ENCODE measurements at places on chromosomes 6 and 20.

GRCh38 chr6:7732228-7732627 lies 6.3 kb downstream of the BMP6 start:
- DNase-seq: no peak

- DNase-seq: peak; percentile 67
Measured at GRCh38 chr20:40741507-40742106, 52.6 kb upstream of the MAFB start.

DNA sequence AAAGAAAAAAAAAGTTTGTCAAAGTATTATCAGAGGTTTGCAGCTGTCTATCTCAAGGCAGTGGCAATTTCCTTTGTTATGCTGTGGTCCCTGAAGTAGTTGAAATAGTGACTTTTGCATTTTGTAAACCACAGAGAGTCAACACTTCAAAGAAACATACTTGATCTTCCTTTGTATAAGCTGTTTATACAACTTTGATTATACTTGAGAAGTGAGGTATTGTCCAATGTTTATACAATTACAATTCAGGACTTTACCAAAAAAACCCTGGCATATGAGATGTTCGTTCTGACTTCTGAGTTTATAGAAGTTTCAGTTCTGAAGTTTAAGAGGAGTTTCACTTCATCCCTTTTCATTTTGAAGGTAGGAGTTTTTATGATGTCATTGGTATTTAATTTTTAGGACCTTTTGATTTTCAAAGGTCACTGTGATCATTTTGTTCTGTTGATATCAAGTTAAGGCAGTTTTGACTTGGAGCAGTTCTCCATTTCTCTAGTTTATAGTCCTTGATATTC lies 4.0 kb downstream of the STK4 start:
- no peak for DNase-seq

DNA sequence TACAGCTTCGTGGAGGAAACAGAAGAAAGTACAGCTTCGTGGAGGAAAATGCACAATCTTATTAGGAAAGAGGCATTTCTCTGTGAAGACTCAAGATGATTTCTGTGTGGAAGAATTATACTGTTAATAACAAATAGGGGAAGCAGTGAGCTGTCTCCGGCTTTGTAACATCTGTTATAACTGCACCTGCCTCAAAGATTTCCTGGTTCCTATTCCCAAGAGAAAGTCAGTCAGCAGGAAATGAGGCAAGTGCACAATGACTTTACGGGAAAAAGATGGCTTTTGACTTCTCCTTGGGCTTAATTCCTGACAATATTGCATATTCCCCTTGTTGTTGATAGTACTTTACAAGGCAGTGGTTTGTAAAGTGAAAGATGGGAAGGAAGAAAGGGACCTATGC lies 538.5 kb downstream of the BMP2 start:
- no peak for DNase-seq

GRCh38 chr6:52588087-52588709 lies 11.3 kb upstream of the TRAM2 start:
- no peak for DNase-seq

DNA sequence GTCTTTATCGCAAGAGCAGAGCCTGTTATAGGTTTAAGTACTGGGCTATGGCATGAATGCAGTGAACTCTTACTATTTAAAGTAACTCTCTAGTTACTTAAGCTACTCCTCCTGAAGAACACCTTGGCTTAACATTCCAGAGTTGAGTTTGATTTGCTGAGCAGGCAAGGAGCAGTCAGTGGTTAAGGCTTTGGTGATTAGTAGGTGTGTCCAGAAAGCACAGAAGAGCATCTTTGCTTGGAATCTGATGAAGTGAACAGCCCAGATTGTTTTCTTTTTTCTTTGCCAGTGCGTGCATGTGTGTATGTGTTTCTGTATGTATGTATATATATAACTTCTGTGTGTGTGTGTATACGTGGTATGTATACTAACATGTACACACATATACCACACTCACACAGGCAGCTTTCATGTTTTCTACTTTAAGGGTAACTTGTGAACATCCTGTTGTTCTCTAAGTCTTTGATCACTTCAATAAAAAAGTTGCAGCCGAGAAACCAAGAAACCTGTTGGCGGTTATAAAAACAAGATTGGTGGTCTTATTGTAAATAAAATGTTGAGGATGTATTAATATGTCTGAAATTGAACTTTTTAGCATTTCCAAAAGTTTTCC lies 56.2 kb upstream of the TULP4 start:
- DNase-seq: no peak

DNA sequence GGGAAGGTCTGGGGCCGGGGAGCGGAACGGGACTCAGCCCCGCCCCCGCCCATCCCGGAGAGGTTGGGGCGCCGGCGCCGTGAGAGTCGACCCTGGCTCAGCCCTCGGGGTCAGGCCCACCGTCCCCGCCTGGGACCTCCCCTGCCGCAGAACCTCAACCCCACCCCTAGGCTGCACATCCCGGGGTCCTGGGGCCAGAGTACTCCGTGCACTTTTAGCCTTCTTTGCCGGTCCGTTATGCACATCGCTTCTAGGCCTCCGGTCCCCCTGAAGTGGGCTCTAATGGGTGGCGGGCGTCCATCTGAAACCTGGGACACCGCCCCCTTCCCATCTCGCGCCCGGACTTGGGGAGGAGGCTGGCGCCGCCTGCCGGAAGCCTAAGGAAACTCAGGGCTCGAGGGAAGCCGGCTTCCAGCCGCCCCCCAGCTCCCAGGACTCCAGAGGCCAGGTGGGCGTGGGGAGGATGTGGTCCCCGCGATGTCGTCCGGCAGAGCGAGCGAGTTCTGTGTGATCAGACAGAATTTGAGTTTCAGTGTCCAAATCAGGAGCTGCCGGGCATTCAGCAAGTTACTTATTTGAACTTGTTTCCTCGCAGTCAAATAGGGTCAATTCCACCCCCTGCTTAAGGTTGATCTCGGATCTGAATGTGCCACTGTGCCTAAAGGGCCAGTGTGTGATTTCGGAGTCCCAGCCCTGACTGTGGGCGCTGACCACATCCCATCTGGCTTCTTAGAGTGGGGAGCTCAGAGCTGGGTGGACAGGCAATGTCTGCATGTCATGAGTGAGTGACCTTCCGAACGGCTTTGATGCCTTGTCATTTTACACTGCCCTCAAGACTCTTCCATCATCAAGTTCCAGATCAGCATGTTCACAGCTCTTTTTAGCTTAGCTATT lies 47.6 kb downstream of the CPXM1 start:
- DNase-seq: peak; percentile 44

DNA sequence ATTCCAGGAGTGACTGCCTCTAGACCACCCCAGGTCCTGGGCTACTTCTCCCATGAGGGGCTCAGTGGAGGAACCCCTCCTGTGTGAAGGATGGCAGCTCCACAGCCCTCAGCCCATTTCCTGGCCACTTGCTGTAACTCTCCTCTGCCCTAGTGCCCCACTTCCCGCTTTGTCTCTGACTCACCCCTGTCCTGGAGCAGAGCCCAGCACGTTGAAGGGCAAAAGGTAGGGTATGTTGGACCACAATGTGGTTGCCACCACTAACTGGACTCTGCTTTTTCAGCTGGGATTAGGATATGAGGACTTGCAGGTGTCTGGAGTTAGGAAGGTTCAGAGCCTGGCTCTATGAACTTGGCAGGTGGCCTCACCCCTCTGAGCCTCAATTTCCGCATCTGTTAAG lies 2.4 kb downstream of the MYBL2 start:
- DNase-seq: peak; percentile 31

DNA sequence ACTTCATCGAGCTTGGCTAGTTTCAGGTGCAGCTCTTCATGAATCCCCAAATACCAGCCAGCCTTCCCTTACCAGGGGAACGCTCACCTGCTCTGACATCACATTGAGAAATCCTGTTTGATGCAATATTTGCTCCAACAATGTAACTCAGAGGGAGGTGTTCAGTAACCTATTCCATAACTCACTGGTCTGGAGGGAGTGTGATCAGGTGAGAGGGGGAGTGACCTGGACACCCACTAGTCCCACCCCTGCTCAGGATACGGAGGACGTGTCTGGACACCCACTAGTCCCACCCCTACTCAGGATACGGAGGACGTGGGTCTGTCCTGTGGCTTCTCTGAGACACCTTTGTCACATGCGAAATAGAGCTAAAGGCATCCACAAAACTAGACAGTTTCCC lies 70.3 kb downstream of the HUS1B start:
- DNase-seq: peak; percentile 21

GRCh38 chr20:25541676-25542075 lies 43.7 kb downstream of the NINL start:
- DNase-seq: no peak

GRCh38 chr6:15730442-15730841 lies 67.6 kb upstream of the DTNBP1 start:
- no peak for DNase-seq

DNA sequence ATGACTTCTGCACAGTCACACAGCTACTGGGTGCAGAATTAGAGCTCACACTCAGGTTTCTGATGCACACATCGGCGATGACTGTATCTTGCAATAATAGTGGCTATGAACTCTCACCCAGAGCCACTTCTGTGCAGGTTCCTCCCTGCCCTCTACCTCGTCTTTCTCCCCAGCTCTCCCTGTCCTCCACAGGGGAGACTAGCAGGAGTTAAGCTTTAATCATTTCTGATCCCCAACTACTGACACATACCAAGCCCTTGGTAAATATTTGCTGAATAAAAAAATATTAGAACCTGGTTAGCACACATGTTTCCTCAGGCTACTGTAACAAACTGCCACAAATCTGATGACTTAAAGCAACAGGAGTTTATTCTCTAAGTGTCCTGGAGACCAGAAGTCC lies 222.7 kb upstream of the FOXA2 start:
- no peak for DNase-seq

- no peak for DNase-seq
Measured at GRCh38 chr6:2447931-2448330, 202.5 kb upstream of the GMDS start.

DNA sequence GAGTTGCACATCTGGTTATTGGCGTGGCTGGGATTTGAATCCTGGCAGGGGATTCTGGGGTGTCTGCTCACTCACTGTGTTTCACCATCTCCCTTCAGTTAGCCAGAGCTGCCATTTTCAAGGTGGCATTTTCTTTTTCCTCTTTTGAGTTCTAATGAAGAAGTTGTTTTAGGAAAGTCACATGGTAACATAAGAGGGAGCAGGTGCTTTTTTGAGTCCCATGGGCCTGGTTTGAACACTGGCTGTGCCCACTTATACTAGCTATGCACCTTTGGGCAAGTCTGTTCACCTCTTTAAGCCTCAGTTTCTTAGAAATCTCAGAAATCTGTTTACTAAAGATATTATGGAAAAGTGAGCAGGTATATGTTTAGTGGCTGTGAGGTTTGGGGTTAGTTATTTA lies 39.6 kb downstream of the ANKS1A start:
- DNase-seq: no peak

GRCh38 chr20:54188132-54188849 lies 14.5 kb upstream of the CYP24A1 start:
- DNase-seq: no peak

GRCh38 chr6:78909391-78909790 lies 42.0 kb downstream of the IRAK1BP1 start:
- DNase-seq: no peak

GRCh38 chr6:147942363-147942762 lies 400.3 kb upstream of the SASH1 start:
- no peak for DNase-seq

DNA sequence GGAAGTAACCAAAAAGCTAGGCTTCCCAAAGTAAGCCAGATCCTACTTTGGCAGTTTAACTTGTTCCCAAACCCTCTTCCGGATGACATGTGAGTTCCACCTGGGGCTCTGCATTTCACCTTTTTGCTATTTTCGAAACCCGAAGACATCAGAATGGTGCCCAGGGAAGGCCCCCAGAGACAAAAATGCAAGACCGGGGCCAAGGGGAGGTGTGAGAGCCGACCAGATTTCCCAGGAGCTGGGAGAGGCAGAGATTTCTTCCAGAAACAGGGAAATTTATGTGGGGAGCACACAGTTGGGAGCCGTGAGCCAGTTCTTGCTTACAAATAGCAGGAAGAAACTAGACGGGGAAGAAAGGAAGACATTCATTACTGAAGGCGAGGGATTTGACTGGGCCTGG lies 209.7 kb downstream of the ZNF217 start:
- no peak for DNase-seq

GRCh38 chr6:168272415-168273325 lies 46.9 kb downstream of the DACT2 start:
- no peak for DNase-seq

DNA sequence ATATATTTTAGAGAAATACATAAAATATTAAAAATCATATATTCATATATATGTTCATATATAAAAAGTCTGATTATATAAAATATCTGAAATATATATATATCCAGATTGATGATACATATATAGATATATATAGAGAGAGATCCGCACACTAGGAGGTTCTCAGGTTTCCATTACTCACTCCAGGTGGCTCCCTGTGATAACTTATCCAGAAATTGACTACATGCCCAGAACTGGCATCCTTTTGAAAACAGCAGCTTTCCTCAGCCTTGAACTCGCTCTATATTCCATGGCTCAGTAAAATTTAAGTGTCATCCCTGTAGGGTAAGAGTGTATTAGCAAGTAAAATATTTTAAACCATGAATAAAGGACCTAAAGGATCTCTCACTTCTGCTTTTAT lies 206.8 kb downstream of the TINAG start:
- peak; percentile 5 for DNase-seq

GRCh38 chr20:3994125-3994524 lies 21.2 kb downstream of the RNF24 start:
- no peak for DNase-seq

DNA sequence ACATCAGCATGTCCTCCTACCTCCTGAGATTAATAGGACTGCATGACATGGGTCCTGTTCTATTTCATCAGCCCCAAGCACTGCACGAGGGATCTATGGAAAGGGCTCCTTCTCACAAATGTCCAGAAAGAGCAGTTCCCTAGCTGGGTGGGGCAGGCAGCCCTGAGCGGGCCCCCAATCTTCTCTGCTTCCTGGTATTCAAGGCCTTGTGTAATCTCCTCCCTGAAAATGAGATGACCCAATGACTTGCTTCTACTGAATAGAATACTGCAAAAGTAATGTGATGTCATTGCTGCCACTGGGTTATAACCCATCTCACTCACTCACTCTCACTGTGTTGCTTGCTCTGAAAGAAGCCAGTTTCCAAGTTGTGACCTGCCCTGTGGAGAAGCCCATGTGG lies 126.4 kb downstream of the OPRM1 start:
- DNase-seq: no peak

GRCh38 chr6:157316871-157317814 lies 6.2 kb downstream of the TMEM242 start:
- peak; percentile 88 for DNase-seq

DNA sequence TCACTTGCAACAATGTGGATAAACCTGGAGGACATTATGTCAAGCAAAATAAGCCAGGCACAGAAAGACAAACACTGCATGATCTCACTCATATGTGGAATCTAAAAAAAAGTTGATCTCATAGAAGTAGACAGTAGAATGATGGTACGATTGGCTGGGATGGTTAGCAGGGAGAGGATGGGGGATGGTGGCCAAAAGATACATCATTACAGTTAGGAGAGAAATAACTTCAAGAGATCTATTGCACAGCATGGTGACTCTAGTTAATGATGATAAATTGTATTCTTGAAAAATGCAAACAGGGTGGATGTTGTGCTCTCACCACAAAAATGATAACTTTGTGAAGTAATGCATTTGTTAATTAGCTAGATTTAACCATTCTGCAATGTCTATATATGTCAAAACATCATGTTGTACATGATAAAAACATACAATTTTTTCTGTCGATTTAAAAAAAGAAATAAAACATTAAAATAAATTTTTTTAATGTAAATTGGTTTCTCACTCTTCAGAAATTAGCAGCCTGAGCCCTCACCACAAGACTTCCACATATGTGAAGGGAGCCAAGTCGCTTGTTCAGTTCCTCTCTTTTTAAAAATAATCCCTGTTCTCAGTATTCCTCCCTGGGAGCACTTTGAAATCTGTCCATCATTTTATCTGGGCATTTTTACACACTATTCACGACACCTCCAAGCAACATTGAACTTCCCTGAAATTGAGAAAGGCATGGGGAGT lies 34.2 kb downstream of the PTPRT start:
- DNase-seq: no peak
